ENCODE measurements at places on chromosomes 1 and 21. TPM values are rescaled to one million over a fixed set of nuclear protein-coding genes. Genes with fewer than 3 reads are reported as not detected.

TMEM125 gene
- not detected for total RNA-seq

OMA1 gene
- total RNA-seq: 56.2 TPM

- DNase-seq: peak; percentile 37
These were observed 8.8 kb upstream of the CEP85 start for GRCh38 chr1:26225033-26225831.

GRCh38 chr1:174080819-174081218 lies 58.7 kb upstream of the RC3H1 start:
- DNase-seq: no peak

DNA sequence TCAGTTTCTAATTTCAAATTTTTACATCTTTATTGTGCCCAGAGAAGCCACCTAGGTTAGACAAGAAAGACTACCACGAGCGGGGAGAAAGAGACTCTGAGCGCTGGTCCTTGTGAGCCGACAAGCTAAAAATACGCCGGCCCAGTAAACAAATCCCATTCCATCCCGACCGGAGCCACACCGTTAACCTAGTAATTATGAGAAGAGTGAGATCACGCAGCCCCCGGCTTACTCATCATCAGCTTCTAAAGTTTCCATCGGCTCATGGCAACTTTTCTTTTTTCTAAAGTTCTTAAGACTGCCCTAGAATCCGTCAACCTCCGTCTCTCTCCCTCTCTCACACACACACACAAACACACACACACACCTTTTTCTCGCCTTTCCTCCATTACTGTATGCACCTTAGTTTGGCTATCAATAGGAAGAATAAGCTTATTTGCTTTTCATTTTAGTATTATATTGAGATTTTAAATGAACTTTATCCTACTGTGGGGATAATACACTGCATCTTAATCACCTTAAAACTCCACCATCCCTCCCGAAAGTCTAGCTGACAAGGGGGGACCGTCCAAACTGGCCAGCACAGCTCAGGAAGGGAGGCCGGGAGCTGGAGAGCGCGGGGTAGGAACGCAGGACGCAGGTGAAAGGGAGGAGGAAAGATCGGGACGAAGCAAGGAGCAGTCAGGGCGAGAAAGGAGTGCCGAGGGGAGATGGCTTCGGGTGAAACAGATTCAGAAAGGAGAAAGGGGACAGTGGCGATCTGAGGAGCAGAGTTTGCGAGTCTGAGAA lies 728 bp downstream of the OTUD7B start:
- peak; percentile 57 for DNase-seq

DNA sequence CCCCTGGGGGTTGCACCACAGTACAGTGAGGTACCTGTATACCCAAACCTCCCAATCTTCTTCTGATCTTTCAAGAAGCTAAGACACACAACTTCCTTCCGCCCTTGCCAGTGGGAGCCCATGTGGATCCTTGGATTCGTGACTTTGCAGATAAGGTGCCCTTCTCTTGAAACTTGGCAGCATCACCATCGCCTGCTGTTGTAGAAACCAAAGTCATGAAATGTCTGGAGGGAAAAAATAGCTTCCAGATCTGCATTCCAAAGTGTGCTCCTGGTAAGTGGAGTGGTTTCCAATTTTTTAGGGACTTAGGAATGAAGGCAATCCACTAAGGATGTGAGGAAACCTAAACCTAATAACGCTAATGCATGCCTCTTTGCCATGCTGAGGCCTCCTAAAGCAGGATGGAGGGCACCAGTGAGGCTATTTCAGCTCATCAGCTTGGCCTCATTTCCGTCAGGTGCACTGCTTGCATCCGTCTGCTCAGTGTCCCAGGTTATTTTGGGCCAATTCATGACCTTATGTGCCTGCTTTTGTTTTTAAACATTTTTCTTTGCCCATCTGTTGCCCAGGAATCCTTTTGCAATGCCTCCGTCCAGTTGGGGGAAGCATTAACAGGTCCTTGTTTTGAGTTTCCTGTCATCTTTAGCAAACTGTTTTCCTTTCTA lies 8.2 kb upstream of the EFHD2 start:
- no peak for DNase-seq

DNA sequence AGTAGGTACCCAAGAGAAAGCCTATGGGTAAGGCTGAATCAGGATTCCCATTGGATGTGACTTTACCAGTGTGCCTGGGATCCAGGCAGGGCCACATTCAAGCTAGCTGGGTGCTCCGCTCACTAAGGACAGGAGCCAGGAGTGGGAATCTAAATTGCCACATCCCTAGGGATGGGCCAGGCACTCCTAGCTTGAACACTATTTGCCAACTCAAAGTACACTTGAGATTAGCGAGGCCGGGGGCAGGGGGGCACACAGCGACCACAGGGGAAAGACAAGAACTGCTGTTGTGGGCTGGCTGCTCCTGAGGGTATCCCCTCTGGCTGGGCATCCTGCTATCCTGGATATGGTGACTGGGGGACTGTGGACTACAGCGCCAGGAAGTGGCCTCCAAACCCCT lies 4.3 kb downstream of the SLC45A3 start:
- DNase-seq: no peak

GRCh38 chr1:64110924-64111777 lies 92.3 kb upstream of the UBE2U start:
- DNase-seq: no peak

- peak; percentile 39 for DNase-seq
These were observed 7.6 kb downstream of the TTF2 start for GRCh38 chr1:117067533-117068370.

DNA sequence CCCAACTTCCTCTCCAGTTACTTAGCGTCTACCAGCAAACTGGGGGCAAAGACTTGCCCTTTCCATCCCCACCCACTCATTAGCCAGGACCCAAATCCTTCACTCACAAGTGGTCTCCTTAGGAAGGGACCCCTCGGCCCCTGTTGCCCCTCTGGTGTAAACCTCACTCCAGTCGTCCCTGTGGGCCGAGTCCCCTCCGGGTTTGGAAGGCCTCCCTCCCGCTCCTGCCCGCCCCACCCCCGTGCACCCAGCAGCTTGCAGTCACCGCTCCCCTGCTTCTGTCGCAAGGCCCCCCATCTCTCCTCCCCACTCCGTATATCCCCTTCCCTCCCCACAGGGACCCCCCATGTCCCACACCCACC lies 1.2 kb downstream of the EFHD2 start:
- no peak for DNase-seq

DNA sequence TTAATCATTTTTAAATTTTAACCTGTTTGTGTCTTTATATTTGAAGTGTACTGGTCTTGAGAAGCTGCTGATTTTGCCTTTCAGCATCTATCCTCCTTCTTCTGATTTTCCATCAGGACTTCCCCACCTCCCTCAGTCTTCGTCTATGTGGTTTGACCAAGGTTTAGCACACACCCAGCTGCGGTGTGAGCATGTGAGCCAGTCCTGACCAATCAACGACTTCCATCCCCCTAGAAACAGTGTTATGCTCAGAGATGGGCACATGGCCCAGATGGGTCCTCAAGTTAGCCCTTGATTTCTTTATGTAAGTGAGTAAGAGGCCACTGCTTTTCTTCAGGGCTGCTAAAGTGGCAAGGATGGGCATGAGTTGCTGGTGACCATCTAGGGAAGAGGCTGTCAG lies 190.8 kb downstream of the MATN1 start:
- no peak for DNase-seq

DNA sequence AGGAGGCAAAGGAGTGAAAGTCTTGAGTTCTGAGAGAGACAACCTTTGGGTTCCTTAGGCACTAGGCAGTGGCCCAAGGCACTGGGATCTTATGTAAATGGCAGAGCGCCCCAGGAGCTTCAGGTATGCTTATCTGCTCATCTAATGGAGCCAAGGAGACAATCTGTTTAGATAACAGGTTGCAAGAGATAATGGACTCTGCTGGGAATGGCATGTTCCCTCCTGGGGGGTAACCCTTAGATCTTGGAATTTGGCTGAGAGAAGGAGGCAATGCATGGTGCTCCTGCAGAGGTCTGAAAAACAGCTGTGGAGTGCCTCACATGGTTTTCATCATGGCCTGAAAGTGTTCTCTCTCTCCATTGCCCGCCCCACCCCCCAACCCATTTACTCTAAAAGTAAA lies 44.1 kb upstream of the WLS start:
- no peak for DNase-seq

DNA sequence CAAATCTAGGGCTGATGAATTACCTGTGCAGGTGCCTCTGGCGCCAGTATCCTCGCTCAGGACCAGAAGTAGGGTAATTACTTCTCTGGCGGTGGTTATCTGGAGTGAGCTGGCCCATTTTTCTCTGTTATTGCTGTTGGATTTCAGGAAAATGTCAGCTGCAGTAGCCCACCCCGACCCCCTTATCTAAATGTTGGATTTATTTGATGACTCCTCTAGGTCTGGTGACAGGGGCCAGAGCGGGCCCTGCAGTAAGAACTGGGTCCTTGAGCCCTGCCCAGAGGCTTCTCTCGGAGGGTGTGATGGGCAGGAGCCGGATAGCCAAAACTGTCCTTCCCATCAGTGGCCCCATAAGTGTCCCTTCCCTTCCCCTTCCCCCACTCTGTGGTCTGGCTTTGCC lies 384.3 kb downstream of the PTPRU start:
- DNase-seq: no peak

GRCh38 chr1:199161319-199161680 lies 522.5 kb downstream of the PTPRC start:
- DNase-seq: no peak

- peak; percentile 61 for DNase-seq
These were observed at the start of gene CD1D for GRCh38 chr1:158180741-158181576. Gene CD1D, plus strand, starts transcription at chr1:158180895. Its CDS starts 207 bp downstream, at chr1:158181102.

DNA sequence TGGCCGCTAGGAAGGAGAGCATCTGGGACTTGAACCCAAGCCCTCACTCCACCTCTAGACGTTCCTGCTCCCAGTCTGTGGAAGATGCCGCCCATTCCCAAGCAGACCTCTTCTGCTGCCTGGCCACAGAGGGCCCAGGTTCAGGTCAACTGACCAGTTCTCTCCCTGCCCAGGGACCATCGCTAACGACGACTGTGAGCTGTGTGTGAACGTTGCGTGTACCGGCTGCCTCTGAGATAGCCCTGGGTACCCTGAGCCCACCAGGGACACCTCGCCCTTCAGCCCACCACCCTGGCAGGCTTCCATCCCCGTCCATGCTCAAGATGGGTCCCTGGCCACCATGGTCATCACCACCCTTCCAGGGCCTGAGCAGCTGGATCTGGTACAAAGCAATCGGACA lies 2.2 kb downstream of the GUCA2B start:
- DNase-seq: no peak

- DNase-seq: no peak
These were observed 2.9 kb downstream of the TNFAIP8L2 start for GRCh38 chr1:151159373-151159772.

- DNase-seq: no peak
These were observed 1.4 kb downstream of the TRAPPC10 start for GRCh38 chr21:44013380-44014088.

DNA sequence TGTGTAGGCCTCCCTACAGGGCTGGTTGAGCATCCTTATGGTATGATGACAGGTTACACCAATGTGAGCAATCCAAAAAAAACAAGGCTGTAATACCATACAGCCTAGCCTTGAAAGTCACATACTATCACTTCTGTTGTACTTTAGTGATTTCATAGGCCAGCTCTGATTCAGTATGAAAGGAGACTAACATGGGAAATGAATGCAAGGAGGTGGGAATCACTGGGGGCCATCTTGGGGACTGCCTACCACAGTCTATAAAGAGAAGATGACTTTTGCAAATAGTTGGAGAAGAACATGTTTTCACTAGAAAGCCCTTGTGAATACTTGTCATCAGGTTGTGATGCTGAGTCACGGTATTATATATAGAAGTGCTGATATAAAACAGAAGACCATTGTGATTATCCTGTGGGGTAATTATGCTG lies 270.7 kb downstream of the S1PR1 start:
- DNase-seq: no peak

DNA sequence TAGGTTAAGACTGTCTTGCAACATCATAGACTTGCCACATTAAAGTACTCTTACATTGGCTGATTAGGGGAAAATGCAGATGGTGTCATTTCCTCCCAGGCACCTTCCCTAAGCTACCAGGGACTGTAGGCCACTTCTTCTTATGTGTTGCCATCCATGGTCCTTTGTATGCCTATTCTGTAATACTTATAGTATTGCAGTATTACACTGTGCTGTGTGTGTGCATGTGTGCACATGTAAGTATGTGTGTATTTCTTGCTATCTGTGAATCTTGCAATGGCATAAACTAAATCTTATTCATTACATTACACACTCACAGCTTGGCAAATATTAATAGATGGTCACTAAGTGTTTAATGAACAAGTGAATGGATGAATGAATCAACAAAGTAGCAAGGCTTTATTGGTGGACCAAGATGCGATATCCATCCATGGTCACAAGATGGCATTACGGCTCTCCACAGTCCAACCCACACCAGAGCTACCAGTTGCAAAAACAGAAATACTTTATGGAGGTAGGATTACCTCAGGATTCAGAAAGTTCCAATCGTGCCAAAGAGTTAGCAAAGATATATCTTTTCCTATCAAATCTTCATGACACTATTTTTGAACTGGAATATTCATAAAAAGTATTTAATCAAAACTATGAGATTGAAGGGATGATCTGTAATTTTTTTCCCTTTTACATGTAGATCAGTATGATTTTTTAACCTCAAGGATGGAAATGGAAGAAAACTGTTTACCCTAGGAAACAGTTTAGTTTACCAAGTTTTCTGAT lies 160.2 kb downstream of the DENND1B start:
- no peak for DNase-seq

- no peak for DNase-seq
These were observed 22.4 kb downstream of the COL16A1 start for GRCh38 chr1:31681415-31681814.

DNA sequence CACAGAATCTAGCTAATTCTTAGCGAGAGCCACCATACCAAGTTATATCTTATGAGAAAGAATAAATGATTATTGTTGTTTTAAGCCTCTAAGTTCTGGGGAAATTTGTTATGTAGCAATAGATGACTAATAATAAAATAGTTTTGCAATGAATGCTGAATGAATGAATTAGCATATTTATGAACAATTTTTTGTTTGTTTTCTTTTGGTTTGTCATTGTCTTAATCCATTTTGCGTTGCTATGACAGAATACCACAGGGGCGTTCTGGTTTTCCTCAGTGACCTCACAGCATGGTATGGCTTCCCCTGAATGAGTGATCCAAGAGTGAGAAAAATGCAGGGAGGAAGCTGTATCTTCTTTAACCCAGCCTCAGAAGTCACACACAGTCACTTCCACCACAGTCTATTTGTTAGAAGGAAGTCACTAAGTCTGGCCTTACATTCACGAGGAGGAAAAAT lies 53.8 kb upstream of the HPDL start:
- no peak for DNase-seq

DNA sequence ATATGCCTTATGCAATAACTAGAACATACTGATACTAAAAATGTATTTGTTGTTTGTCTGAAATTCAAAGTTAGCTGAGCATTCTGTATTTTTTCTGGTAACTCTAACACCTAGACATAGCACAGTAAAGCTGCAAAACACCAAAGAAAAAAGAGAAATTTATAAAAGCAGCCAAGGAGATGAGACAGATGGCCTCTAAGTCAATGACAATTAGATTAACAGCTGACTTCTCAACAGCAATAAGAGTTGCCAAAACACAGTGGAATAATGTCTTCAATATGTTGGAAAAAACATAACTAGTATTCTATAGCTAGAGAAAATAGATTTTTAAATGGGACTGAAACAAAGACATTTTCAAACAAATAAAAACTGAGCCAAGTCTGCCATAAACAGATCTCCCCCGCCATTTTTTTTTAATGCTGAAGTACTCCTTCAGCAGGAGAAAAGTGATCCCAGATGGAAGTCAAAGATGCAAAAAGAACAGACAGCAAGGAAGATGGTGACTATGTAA lies 81.3 kb downstream of the SYF2 start:
- DNase-seq: no peak

- DNase-seq: no peak
These were observed 108.2 kb downstream of the MRPS6 start for GRCh38 chr21:34181431-34182039.

GRCh38 chr1:206890125-206891060 lies 6.8 kb upstream of the IL24 start:
- no peak for DNase-seq

Measured in uterus (tissue), 4 donors.